ENCODE measurements at places on chromosomes 1 and 21.
A peak's percentile ranks its signal among the peaks of the same experiment; 100 is the strongest.

DNA sequence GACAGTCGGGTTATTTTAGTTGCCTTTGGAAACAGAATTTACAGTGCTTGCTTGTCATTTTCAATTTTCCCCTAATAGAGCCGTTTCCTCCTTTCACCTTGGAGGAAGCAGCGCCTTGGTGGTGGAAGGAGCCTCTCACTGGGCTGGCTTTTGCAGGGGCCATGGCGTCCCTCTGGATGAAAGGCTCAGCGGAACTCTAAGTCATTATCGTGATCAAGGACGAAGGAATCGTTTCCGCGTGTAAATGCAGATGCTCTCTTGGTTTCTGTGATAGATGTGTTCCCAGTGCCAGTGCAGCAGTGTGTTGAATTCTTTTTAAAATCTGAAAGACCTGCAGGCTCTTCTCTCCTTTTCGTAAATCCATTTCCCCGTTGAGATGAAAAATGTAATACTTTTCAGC is 126.2 kb upstream of the LMO4 start:
- DNase-seq = no peak

DNA sequence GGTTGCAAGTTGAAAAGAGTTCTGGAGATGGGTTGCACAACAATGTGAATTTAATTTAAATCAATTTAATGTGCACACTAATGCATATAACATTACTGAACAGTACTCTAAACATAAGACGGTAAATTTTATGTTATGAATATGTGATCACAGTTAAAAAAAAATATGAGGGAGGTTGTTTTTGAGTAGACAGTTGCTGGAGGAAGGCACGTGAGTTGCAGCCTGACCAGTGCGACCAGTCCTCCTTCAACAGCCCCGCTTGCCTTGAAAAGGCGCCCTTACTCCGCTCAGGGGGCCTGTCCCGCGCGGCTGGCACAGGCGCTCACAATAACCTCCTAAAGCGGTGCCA is 322 bp upstream of the OLIG1 start:
- DNase-seq = no peak

- no peak for DNase-seq
Measured at GRCh38 chr1:225849925-225850324, 32.3 kb downstream of the TMEM63A start.

DNA sequence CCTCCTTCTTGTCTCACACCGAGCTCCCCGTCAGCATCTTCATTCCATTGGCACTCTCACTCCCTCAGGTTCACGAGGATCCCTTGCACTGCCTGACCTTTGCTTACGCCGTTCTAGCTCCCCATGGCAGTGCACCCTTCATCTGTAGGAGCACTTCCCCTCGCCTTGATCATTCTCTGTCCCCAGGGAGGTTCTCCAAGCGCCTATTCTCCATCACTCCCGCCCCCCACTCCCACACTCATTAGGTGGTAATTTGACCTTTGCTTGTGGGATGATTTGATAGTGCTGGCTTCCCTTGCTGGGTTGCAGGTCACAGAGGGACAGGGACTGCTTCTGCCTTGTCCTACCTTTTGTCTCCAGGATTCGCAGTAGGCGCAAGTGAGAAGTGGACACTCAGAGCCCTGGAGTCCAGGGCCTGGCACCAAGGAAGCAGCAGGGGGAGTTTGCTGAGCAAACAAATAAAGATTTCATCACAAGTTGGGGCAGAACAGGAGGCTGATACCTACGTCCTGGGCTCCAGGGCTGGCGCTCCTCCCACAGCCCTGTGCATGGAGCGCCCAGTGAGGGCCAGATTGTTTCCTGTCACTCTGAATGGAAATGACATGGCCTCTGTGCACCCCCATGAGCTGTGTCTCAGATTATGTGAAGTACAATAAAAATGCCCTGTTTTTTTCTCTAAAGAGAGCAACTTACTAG is 82.0 kb upstream of the RUNX3 start:
- DNase-seq = no peak

DNA sequence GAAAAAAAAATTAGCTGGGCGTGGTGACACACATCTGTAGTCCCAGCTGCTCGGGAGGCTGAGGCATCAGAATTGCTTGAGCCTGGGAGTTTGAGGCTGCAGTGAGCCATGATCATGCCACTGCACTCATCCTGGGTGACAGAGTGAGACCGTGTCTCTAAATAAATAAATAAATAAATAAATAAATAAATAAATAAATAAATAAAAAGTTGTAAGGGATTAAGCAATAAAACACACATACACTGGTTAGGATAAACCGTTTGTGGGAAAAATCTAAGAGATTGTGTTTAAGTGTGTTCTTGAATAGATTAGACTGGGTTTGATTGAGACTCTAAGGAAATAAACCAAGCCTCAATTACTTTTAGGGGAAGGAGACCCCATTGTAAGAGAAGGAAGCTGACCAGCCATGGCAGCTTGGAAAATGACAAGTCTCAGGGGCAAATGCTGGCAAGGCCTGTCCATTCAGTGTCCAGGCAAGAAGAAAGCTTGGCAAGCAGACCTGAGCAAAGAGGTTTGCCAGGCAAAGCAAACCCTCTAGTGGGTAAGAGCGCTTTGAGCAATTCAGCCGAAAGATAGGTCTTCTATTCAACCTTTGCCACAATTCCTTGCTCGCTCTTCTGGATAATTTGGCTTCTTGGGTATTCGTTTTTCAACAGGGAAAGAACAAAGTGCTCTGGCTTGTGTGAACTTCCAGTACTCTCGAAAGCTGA is 106.9 kb upstream of the SERBP1 start:
- DNase-seq = no peak

DNA sequence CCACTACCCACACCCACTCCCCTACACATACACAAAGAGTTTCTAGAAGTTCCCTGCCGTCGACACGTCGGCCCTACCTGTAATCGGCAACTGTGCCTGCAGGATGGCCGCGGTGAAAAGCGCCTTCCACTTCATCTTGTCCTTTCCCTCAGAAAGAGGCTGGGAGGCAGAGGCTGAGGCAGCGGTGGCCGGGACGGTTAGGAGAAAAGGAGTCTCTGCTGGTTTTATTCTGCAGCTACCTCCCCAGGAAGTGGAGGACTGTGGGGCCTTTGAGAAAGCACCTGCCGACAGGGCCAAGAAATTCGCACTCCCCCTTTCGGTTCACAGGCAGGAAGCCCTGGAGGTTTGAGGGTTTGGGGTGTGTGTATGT is at the start of gene CD247:
Gene CD247, minus strand, starts transcription at position 199 of the 370 bp plus-strand sequence. Its CDS starts 64 bp downstream, at position 135.
- peak; percentile 91 for DNase-seq

DNA sequence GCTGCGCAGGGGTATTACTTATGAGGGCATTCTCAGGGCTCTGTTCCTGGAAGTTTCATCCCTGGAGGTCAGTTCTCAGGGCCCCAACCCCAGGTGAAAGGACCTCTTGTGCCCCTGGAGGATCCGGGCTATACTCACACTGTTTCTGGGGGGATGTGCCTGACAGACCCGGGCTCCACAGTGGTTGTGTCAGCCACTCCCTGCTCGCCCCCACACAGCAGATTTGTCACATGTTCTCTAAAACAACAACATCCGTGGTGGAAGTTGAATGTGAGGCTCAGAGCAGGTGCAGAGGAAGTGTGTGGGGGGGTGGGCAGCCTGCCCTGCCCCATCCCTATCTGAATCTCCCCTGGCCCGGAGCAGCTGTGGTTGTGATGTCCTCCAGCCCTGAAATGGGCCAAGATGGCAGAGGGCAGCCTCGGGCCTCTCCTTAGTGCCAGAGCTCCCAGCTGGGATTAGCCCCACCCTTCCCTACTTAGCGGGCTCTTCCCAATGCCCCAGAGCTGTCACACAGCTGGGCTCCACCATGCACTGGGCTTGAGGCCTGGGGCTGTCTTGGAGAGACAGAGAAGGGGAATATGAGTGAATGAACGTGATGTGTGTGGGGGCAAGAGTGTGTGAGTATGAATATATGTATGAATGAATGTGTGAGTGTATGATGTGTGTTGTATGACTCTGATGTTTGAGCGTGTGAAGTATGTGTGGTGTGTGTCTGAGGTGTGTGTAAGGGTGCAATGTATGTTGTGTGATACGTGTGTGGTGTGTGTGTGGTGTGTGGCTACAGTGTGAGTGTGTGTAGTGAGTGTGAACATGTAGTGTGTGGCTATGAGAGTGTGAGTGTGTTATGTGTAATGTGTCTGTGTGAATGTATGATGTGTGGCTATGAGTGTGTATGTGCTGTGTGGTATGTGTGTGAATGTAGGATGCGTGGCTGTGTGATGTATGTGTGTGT is 1.5 kb upstream of the FCMR start:
- peak; percentile 28 for DNase-seq

Measured in T-helper 2 cell (primary cell).